ENCODE measurements at places on chromosomes 12 and 14.

DNA sequence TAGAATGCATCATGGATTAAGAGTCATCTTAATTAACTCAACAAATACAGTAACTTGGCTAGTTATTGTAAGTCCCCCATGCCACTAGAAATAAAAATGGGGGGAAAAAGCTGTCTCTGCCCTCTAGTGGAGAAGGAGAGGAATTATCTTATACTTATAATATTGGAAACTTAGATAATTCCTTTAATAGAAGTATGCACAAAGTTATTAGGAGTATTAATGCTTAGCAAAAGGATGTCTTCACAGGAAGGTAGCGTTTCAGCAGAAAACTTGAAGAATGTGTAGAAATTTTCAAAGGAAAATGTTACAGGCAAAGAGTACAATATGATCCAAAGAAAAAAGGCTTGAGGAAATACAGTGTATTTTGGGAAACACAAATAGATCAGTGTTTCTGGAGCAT is 19.8 kb downstream of the OR5AU1 start:
- peak; percentile 25 for DNase-seq

DNA sequence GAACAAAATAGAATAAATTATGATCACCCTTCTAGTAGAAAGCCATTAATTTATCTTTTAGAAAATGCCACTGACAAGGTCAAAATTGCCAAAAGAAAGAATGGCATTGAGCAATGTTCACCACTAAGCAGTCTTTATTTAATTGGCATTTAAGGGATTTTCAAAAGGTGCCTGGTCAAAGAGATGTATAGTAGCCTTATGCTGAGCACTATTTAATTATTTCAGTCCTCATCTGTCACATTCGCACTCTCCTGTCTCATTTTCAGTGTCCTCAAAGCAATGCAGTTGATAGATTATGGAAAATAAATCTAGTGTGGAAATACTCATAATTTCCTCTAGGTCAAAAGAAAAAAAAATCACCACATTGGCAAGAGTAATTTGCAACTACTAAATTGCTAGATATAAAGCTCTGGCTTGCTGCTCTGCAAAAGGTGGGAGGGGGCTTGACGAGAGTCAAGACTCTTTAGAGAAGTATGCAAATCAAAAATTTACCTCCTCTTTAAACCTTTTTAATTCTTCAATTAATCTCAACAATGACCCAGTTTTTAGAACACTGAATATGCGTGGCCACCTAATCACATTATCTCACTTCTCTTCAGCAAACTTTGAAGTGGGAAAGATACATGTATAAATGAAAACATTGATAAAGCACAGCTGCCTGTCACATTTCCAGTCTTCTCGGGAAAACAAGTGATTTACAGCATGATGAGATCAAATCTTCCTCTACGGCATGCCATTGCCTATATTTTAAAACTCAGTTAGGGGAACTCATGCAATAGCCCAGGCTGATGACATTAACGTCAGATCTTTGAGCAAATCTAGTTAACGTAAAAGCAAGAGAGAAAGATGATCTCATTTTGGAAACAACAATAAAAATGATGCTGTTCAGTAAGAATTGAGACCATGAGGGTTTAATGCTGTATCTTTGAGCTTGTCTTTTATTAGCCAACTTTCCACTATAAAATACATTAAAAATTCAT is 373.1 kb upstream of the DCN start:
- no peak for DNase-seq

DNA sequence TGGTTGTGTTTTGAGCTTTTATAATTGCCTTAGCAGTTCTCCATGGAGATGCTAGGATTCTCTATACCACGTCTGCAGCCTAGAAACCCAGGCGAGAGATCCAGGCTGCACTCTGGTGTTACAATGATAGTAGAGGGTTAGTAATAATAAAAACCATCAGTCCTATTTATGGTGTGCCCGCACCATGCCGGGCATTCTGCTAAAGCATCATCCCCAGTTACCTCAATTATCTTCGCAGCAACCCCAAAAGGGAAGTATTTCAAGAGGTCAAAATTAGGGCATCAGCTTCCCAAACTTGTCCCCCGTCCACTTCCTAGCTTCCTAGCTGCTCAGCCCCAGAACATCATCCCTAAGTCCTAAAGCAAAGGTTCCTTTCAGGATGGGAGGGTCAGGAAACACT is 3.2 kb downstream of the SYNE3 start:
- no peak for DNase-seq

GRCh38 chr14:87615047-87615446 is 377.9 kb downstream of the GALC start:
- no peak for DNase-seq

- DNase-seq = no peak
Observed at GRCh38 chr14:70018230-70018629, 139.0 kb downstream of the SMOC1 start.

DNA sequence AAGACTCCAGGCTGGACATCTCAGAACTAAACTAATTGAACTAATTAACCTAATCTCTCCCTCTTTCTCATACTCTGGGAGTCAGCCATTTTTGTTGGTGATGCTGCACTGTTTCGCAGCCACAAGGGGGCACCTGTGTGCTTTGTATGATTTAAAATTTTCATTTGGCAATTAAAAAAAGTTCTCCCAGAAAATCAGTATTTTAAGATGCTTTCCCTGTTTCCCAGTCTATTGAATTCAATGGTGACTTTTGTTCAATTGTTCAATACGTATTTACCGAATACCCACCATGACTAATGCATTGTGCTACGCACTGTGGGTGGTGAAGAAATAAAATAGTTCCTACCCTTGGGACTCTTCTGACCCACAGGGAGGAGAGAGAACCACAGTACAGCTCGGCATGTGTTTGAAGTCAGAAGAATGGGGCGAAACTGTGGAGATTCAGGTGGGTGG is 63.7 kb downstream of the ZNF664 start:
- no peak for DNase-seq

- no peak for DNase-seq
Observed at GRCh38 chr14:99996951-99997571, 68.2 kb upstream of the EVL start.

GRCh38 chr12:21774358-21775132 is at the start of gene KCNJ8:
Gene KCNJ8, minus strand, starts transcription at chr12:21774706. Its CDS starts 1,090 bp downstream, at chr12:21773616.
- peak; percentile 68 for DNase-seq

DNA sequence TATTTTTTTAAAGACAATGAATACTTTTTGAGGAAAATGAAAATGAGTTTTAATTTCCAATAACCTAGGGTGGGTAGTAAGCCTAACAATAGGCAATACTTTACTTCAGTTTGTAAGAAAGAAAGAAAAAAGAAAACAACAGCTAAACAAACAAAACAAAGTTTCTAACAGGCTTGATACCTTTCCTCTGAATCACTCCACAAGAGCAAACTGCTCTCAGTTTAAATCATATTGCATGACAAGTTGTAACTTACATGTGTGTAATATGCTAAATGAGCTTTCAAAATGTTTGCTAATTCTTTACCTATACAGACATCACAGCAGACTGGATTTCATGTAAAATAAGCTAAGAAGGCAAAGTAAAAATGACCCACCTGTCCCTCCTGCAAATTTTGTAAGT is 6.7 kb upstream of the LMO3 start:
- no peak for DNase-seq

DNA sequence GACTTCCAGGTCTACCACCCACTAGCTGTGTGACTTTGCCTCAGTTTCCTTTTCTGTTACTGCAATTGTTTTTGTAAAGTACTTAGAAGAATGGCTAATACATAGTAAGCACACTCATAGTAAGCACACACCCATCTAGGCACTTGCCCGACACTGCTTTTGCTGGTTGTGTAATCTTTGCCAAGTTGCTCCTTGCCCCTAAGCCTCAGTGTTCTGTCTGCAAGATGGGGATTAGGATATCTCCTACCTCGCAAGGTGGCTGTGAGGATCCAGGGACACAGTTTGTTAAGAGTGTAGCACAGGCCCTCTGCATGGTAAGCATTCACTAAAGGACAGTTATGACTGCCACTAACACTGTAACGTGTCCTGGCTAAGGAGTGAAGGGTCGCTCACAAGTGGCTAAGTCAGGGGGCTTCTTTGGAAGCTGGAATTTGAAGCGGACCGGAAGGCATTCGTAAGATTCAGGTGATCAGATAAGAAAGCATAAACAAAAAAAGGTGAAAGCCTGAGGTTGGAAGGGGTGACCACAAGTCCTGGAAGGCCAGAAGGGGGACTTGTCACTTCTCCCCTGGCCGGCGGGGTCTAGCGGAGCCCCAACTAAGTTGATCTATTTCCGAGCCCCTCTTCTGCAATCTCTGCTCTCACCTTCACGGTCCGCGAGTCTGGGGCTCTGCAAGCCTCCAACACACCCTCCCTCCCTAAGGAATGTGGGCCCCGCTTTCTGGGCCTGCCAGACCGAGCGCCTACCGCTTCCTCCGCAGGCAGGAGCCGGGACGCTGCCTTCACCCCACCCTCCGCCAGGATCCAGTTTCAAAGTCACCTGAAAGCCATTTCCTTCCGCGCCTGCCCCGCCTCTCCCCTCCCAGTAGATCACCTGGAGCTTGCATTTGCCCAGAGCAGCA is 1.5 kb upstream of the PLEKHG3 start:
- no peak for DNase-seq

DNA sequence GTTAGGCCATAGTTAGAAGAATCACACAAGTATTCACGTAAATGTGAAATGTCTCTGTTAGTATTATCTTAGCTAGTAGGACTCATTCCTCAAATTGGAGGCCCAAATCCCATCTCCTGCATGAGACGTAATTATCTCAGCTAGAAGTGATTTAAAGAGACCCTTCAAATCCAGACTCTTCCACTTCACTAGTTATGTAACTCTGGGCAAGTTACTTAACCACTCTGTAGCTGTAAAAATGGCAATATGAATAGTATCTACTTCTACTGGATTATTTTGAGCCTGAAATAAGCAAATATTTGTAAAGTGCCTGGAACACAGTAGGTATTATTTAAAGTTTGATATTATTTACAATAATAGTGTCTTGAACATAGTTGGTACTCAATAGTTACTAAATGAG is 28.4 kb upstream of the CDKL1 start:
- no peak for DNase-seq

- DNase-seq = no peak
Observed at GRCh38 chr12:55683676-55684075, 24.0 kb downstream of the ITGA7 start.
